SHP77 (cell line): ENCODE measurements at places on chromosomes 6 and 20.

DNA sequence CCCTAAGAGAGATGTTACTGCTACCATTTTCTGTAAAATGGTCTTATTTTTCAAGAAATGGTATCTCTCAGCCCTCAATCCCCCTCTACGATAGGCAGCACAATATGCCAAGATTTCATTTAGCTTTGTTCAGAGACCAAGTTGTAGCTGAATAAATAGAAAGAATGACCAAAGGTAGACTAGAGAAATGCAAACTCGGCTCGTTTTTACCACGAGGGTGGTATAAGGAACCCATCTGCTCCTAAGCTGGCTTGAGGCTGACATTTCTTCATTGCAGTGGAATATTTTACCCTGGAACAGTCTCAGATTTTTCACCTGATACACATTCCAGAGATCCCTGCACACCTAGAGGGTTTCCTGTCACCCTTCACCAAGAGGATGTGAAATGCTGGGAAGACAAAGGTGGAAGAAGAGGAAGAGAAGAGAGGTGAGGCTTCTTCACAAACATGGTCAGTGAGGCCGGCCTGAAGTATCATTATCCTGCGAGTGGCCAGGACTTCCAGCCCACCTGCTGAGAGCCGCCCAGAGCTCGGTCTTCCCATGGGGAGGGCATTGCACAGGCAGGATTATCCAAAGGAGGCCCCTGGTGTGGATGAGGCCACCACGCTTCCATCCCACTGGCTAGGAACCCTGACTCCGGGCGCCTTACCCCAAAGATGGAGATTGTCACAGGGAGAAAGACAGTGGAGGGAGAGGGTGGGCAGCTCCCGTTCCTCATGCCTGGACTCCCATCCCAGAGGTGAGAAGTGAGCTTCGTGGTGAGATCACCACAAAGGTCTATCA is 57.1 kb upstream of the AFDN start:
- DNase-seq = no peak

GRCh38 chr20:38336726-38337125 is 9.6 kb upstream of the LBP start:
- DNase-seq = no peak

GRCh38 chr6:15935661-15936060 is 193.2 kb upstream of the MYLIP start:
- DNase-seq = no peak

GRCh38 chr20:49185071-49185761 is 2.9 kb downstream of the STAU1 start:
- no peak for DNase-seq

DNA sequence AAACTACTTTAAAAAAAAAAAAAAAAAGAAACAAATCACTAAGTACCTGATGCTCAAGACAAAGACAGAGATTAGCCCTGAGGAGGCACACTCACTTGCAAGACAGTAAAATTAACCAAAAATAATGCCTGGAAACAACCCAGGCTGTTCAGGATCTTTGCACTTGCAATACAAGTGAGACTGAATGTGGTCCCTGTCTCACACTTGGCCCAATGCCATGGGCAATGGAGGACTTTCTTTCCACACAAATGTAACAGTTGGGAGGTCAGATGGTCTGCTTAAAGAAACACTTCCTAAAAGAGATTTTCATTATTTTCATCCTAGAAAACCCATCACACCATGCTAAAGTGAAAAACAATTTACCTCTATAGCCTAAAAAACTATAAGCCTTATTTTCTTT is 16.2 kb downstream of the STAU1 start:
- DNase-seq = no peak

- no peak for DNase-seq
These were observed 160.3 kb downstream of the PREX1 start for GRCh38 chr20:48667481-48667880.
